ENCODE measurements at places on chromosomes 2 and 18. TPM values are rescaled to one million over a fixed set of nuclear protein-coding genes. Genes with fewer than 3 reads are reported as not detected.

DNA sequence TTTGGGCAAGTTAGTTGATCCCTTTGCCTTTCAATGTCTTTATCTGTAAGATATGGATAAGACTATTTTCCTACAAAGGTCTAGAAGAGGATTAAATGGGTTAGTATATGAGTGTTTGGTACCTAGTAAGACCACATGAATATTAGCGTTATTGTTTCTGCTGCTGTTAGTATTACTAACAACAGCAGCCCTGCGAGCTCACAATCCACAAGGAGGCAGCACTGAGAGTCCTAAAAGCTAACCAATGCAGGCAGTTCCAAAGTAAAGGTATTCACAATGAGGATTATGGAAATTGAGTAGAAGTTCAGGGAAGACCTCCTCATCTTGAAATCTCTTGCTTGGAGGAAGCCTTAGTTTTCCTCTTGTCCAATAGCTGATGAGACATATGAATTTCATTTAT lies 248.9 kb downstream of the TDRD15 start:
- DNase-seq = no peak

Gene CTAGE1
- polyA plus RNA-seq = not detected

- DNase-seq = no peak
Measured at GRCh38 chr2:30800159-30800558, 7.1 kb downstream of the CAPN13 start.

Gene NAB1
- polyA plus RNA-seq = 3.0 TPM

Gene TFCP2L1
- polyA plus RNA-seq = not detected

Gene FAM136A
- polyA plus RNA-seq = 43.6 TPM

Gene GPN1
- polyA plus RNA-seq = 99.5 TPM

Gene FKBP1B
- 2.3 TPM for polyA plus RNA-seq

DNA sequence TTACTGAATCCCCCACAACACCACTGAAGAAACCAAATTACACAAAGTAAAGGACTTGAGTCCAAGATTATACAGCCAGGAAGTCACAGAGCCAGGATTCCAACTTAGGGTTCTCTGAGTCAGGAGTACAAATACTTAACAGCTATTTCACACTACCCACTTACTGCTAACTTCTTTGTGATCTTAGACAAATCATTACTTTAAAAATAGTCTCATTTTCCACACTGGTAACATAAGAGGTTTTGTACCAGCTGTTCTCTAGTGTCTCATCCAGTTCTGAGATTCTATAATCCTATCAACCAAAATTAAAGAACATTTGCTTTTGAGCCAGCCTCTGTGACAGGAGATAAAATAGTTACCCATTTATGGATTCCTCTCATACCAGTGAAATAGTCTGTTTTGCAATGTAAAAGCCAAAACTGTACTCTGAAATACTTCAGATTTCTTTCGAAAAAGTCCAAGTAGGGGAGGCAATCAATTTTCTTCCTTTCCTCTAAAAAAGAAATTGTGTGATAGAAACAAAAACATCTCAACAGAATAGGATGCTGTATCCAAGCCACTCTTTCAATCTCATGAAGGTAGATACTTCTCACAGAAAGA lies 157.6 kb downstream of the LRATD1 start:
- no peak for DNase-seq

DNA sequence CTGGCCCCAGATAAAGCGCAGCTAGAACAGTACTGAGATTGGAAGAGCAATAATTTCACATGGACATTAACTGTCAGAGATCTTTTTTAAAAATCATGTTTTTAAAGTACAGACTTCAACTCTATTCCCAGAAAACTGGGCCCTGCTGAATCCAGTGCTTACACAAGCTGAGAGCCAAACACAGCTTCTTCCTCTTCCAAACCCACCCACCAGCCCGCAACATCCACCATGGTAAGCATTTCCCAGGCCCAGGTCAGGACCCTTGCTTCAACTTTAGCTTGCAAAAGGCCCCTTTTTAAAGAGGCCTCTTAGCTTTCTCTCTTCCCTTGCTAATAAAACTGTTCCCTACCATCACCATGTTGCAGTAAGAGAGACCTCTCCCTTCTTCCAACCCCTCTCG lies 2.1 kb downstream of the AAK1 start:
- DNase-seq = no peak

GRCh38 chr2:196131949-196132925 lies 39.1 kb downstream of the STK17B start:
- DNase-seq = peak; percentile 45

DNA sequence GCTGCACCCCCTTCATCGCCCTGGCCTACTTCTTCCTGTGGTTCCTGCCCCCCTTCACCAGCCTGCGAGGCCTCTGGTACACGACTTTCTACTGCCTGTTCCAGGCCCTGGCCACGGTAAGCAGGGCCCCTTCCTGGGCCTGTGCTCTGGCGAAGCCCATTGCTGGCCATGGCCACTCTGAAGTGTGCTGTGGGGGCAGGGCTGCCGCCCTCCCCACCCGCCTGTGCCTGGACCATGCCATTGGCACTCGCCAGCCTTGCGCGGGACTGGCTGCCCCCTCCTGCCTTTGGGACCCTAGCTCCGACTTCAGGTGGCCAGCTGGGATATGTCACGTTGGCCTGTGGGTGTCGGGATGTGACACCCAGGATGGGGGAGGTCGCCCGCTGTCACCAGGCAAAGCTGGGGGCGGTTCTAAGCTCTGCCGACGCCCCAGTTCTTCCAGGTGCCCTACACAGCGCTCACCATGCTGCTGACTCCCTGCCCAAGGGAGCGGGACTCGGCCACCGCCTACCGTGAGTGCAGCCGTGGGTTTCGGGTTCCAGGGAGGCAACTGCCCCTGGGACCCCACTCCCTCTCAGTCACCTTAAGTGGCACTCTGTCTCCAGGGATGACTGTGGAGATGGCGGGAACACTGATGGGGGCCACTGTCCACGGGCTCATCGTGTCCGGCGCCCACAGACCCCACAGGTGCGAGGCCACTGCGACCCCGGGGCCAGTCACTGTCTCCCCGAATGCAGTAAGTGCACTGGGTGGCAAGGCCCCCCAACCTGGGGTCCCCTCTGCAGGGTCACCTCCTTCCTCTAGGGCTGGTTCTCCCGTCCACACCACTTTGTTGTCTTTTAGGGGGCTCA lies 7.2 kb downstream of the MFSD2B start:
- no peak for DNase-seq

- DNase-seq = no peak
Measured at GRCh38 chr2:168515502-168515901, 59.4 kb downstream of the CERS6 start.

DNA sequence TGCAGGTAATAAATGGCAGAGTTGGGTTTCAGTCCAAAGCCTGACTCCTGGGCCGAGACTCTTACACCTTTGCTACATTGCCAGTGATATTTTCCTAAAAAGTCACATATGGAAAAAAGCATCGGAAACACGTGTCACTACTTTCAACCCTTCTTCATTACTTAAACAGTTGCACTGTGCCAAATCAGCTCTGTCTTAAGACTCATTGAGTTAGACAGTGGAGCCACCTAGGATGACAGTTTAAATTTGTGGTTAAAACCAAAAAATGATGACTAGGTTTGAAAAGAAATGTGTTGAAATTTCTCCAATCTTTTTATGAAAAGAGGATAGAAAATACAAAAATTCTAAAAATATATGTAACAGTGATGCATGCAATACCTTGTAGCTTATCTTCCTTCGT lies 97.5 kb downstream of the TMEM247 start:
- no peak for DNase-seq

Gene KCNG2
- polyA plus RNA-seq = not detected

- no peak for DNase-seq
Measured at GRCh38 chr2:168056242-168056787, 191.1 kb downstream of the STK39 start.

GRCh38 chr18:11324510-11324909 lies 175.1 kb upstream of the PIEZO2 start:
- no peak for DNase-seq

GRCh38 chr2:67304300-67304890 lies 92.7 kb upstream of the ETAA1 start:
- no peak for DNase-seq

- DNase-seq = no peak
Measured at GRCh38 chr2:67694445-67694844, 297.3 kb downstream of the ETAA1 start.

DNA sequence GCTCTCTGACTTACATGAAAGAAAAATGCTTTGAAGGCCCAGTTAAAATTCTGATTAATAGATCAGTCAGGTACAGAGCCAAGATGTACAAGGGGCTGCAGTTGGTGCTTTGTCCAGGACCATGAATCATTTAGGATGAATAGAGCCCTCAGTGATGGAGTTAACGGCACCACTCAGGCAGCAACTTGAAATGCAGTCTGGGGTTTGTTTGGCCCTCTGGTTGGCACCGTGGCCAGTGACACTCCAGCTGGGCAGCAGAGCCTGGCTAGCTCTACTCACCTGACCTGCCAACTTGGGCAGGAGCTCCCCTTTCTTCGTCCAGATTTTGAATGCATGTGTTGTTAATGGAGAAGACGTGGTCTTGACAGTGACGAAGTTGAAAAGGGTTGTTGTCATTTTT lies 493.0 kb upstream of the ACVR2A start:
- no peak for DNase-seq

Gene IL36A
- 0.56 TPM for polyA plus RNA-seq

DNA sequence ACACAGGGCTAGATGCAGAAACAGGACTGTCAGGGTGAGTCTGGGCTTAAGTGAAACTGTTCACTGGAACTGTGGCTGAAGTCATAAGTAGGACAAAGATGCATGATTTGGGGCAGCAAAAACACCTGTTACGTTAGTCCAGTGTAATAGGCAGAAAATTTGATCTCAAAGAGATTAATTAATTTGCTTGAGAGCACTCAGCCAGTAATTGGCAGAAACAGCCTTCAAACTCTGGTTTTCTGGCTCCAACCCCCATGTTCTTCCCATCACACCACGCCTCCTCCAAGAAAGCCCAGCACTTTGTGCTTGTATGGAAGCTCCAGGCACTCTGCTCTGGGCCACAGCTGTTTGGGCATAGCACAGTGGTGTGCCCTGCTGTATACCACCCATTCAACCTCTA lies 54.0 kb downstream of the CNTNAP5 start:
- no peak for DNase-seq

Gene CERKL
- 33.3 TPM for polyA plus RNA-seq

GRCh38 chr2:28049416-28049815 lies 158.9 kb downstream of the BABAM2 start:
- no peak for DNase-seq

- peak; percentile 61 for DNase-seq
Measured at GRCh38 chr2:233079953-233080835, 20.1 kb downstream of the INPP5D start.

GRCh38 chr2:42268528-42269151 lies 92.4 kb downstream of the COX7A2L start:
- DNase-seq = no peak

- DNase-seq = no peak
Measured at GRCh38 chr2:79084495-79085135, 3.2 kb downstream of the REG1B start.

GRCh38 chr2:201204655-201205514 lies 21.9 kb downstream of the CASP10 start:
- DNase-seq = no peak

Gene RSAD2
- 10.4 TPM for polyA plus RNA-seq

Gene LOXHD1
- polyA plus RNA-seq = not detected

DNA sequence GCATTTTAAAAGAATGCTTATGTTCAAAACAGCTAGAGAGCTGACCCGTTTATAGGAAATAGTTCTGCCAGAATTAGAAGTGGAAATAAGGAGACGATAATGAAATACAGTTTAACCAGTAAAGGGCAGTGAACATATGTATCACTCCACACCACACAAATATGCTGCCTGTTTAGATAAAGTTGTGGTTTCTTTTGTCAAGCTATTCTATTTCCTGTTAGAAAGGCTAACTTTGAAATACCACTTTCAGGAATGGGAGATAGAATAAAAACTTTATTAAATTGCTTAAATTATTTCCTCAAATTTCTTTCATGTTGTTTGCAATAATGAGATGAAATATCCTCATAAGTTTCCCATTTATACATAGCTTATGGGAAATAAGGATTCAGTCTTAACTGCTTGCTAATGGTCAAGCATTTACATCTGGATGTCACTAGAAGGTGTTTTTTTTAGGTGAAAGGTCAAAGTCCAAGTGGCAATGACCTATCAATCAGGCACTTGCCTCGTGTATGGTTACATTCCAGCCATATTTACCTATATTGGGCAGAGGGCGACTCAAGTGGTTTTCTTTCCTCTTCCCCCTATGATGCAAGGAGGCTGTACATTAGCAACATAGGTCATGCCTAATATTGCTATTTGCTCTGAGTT lies 148.9 kb downstream of the ZEB2 start:
- no peak for DNase-seq

DNA sequence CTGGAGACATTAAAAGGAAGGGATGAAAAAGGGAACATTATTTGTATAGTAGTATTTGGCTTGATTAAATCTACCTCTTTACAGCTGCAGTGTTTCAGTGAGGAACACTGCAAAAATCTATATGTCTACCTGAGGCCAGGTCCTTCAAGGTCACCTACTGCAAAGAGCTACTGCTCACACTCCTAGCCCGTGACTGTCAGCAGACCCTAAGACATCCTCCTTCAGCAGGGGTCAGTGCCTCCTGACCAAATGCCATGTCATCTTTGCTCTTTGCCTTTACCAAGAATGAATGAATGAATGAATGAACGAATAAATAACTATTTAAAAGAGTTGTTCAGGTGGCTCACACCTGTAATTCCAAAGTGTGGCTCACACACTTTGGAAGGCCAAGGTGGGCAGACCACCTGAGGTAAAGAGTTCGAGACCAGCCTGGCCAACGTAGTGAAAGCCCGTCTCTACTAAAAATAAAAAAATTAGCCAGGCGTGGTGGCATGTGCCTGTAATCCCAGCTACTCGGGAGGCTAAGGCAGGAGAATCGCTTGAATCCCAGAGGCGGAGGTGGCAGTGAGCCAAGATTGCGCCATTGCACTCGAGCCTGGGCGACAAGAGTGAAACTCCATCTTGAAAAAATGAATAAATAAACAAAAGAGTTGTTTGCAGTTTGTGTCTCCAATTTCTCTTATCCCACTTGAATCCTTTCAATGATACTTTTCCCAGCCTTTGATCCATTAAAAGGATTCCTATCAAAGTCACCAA lies 84.3 kb upstream of the GRB14 start:
- DNase-seq = no peak

DNA sequence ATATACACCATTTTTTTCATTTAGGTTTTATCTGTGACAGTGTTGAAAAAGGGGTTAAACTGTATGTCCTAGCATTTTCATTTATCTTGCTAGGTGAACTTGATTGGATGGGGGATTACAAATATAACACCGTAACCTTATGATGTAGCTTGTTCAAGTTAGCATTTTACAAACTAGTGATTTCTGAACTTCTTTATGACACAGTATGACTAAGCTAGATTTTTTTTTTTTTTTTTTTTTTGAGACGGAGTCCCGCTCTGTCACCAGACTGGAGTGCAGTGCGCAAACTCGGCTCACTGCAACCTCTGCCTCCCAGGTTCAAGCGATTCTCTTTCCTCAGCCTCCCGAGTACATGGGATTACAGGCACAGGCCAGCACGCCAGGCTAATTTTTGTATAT lies 47.1 kb downstream of the KCMF1 start:
- DNase-seq = no peak

Gene ZAP70
- 140 TPM for polyA plus RNA-seq

Gene EVX2
- not detected for polyA plus RNA-seq

DNA sequence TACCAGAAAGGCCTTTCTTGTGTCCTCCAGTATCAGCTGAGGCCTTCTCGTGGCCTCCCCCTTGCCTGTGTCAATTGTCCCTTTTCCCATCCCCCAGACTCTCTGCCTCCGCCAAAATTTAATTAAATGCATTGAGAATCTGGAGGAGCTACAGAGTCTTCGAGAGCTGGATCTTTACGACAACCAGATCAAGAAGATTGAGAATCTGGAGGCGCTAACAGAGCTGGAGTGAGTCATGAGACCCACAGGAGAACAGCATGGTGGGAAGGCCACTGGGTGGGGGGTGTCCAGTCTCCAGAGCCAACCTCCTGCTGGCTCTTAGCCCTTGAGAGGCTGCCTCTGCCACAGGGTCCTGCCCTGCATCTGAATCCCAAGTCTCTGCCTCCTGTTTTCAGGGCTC lies 8.8 kb downstream of the PPP1R7 start:
- DNase-seq = no peak

Gene OSBPL1A
- polyA plus RNA-seq = 5.3 TPM
